Brain pericyte (primary cell): ENCODE measurements at places on chromosomes 2 and 18.
A peak's percentile ranks its signal among the peaks of the same experiment; 100 is the strongest.

DNA sequence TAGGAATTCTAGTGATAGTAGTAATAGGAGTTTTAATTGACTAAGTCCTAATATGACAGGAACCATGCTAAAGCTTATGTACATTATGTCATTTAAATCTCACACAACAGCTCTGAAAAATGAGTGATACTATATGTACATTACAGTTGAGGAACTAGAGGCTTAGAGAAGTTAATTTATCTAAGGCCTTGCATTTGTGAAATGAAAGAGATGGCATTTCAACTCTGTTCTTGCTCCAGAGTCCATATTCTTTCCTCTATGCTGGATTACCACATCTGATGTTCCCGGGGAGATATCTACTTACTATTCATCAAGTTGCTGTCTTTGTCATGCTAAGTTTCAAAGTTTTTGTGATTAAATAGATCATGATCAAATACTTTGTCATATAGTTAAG lies 5.7 kb downstream of the AGPS start:
- no peak for DNase-seq

DNA sequence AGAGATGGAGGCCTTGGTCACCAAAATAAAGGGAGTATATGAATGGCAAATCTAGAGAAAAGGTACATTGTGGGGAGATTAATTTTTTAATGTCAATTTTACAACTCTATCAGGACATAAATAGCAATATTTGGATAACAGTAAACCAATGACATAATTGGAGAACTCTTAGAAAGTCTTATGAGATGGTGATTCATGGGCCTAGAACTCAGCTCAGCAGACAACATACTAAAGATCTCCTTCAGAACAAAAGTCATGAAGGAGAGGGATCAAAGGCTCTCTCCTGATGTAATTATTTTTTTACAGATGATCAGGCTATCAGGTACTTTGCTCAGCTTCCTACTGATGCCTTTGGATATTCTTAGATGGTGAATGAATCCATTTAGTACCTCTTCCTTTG lies 90.0 kb downstream of the CRACDL start:
- no peak for DNase-seq

GRCh38 chr2:225367482-225367881 lies 32.0 kb upstream of the NYAP2 start:
- no peak for DNase-seq

GRCh38 chr2:216802516-216803215 lies 57.2 kb downstream of the TNP1 start:
- no peak for DNase-seq

- DNase-seq, result no peak
Observed at GRCh38 chr2:190344276-190344827, 963 bp downstream of the INPP1 start.

DNA sequence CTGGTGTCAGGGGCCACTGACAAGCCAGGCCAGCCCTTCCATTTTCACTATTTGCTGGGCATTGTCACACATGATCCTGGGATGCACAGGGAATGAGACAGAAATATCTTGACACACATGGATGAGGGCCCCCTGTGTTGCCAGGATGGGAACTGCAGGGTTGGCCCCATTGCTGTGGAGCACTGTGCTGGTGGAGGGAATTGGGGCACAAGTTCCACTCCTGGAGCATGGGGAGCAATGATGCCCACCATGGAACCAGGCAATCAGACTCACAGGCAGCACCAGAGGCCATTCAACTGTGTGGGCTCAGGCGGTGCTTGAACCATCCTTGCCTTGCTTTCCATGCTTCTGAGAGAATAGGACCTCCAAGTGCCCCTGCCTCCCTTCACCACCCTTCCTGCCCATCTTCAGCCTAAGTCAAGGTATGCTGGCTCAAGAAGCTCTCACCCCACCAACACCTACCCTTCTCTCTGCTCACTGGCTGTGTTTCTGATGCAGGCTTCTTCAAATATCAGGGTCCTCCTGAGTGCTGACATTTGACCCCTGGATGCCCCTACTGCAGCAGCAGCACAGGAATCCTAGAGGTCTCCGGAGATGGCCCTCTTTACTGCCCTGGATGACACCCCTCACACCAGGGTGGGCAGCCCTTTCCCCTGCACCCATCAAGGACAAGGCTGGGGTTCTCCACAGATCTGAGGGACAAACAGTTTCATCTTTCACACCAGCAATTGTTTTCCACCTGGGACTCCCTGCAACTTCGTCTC lies 11.0 kb downstream of the ADRA2B start:
- DNase-seq, result no peak

GRCh38 chr18:21629089-21629832 lies 17.1 kb downstream of the SNRPD1 start:
- DNase-seq, result no peak

- DNase-seq, result no peak
Observed at GRCh38 chr2:43415592-43415991, 180.2 kb downstream of the THADA start.

DNA sequence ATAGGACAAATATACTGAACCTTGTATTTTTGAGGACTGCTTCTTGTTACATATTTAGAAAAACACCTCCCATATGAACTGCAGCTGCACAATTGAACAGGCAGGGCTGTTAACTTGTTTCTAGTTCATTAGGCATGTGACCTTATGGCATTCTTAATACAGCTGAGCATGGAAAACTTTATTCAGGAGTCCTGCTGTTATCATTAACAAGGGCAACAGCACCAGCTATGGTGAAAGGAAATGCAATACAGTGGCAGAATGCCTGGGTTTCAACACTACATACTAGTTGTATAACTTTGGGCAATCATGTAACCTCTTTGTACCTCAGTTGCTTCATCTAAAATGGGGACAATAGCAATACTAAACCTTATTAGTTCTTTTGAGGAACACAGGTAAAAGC lies 71.8 kb downstream of the GDF7 start:
- no peak for DNase-seq

GRCh38 chr2:18413676-18414396 lies 146.6 kb downstream of the RDH14 start:
- DNase-seq, result peak; percentile 34

DNA sequence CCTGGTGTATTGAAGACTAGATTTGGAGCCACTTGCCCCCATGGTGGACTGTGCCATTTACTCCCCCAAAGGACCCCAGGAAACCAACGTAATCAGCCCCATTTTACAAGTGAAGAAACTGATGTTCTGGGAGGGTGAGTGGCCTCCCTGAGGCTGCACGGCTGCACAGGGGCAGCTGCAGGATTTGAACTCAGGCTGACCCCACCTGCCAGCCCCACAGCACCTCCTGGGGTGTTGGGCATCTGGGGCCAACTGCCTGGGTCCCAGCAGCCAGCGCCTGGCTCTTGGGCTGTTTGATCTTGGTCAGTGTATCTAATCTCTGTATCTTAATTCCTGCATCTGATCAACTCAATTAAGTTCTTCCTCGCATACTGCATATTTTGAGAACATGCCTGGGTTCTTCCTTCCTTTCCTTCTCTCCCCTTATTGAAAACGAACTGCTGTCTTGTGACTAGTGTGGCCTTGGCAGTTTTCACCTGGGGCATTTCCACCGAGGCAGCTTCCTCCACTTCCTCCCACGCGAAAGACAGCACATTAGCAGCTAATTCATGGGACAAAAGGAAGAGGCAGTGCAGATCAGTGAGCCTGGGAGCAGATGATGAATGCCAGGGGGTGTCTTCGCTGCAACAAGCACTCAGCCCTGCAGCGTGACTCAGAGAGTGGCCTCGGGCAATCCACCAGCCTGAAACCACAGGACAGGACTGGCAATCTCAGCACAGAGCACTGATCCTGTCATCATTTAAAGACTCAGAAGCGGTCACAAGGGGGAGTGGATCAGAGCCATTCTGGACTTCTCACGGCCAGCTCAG lies 184.1 kb upstream of the RAB12 start:
- no peak for DNase-seq

DNA sequence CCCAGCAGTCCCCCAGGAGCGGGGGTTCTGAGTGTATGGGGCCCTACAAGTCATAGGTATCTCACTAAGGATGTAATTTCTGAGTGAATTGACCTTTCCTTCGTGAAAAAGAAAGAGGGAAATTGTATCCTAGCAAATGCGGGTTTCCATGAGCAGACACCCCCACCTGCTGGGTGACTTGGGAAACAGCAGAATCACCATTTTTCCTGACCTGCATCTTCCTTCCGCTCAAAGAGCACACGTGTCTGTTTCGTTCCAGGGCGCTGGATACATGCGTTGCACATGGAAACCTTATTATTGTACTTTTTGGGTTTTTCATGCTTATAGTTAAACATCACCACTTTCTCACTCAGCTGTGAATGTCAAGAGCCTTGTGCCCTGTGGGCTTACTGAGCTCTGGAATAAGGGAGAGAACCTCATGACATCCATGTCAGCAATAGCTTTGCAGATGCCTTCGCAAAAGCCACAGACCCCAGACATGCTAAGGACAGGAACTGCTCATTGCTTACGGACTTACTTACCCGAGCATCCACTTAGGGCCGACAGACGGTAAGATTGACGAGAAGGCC lies 132.8 kb downstream of the TPO start:
- DNase-seq, result no peak

GRCh38 chr2:207473931-207474235 lies 55.9 kb upstream of the CREB1 start:
- no peak for DNase-seq

DNA sequence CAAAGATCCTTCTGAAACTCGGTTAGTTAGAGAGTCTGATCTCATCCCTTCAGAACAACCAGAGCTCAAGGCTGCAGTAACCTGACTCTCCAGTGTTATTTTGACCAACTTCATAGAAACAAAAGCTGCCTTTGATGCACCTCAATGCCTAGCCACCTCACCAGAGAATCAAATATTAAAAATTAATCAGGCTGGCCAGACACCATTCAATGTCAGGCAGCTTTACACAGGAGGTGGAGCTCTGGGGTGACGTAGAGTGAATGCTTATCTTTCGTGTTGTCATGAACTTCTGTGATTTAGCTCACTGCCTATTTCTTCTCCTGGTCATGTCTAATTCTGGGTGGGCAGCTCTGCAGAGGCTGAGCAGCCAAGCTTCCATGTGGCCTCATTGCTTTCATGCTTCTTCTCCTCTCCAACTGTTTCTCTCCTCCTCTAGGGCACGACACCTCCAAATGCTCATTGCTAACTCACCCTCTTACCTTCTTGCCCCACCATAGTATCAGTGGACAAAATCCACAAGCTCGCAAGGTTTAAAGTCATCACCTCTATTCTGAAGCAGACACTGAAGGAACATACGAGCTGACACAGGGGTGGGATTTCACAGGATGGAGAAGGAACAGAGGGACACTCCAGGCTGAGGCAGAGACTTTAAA lies 39.4 kb downstream of the AAK1 start:
- DNase-seq, result no peak

- no peak for DNase-seq
Observed at GRCh38 chr2:166440313-166440712, 53.7 kb downstream of the SCN7A start.

GRCh38 chr2:71613953-71614925 lies 160.9 kb downstream of the DYSF start:
- no peak for DNase-seq

DNA sequence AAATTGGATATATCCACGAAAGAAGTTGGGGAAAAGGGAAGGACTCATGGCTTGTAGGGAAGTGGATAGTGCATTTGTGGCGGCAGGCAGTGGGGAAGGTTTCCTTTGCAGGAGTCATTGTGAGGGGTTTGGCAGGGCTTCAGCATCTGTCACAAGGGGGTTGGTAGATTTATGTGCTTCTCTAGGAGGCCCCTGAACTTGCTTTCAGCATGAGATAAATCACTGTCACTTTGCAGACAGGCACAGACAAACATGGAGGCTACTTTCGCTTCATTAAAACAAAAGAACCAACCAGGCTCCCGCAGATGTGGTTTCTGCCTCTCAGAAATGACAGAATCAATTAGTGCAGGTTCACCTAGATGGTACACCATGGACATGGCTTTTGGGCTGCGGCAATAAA lies 340.7 kb downstream of the TGIF1 start:
- DNase-seq, result no peak
